ENCODE measurements at places on chromosomes 12 and 14.
A peak's percentile ranks its signal among the peaks of the same experiment; 100 is the strongest.

DNA sequence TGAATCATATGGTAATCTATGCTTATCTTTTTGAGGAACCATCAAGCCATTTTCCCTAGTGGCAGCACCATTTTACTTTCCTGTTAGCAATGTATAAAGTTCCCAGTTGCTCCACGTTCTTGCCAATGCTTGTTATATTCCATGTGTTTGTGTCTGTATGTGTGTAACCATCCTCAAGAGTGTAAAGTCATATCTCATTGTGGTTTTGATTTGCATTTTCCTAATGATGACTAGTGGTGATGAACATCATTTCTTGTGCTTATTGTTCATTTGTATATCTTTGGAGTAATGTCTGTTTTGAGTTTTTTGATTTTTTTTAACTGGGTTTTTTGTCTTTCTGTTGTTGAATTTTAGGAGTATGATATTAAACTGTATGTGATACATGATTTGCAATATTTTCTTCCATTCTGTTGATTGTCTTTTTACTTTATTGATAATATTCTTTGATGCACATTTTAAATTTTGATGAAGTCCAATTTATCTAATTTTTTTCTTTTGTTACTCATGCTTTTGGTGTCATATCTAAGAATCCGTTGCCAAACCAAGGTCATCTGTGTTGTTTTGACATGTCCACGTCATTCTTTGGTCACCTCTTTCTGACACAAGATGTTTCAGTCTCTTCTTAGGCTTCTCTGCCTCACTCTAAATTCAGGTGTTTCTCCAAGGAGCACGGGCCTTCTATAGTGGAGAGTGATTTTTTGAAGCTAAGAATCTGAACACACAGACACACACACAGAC, 36.1 kb downstream of the PPHLN1 start:
- peaks cover 3% of the 10 kb centered on the region for H3K4me1 ChIP-seq
- no peaks in the 10 kb centered on the region for H3K36me3 ChIP-seq
- H3K27ac ChIP-seq, result no peak overlapping the region
- H3K27me3 ChIP-seq, result no peaks in the 10 kb centered on the region
- H3K4me3 ChIP-seq, result no peak overlapping the region
- no peak for DNase-seq

DNA sequence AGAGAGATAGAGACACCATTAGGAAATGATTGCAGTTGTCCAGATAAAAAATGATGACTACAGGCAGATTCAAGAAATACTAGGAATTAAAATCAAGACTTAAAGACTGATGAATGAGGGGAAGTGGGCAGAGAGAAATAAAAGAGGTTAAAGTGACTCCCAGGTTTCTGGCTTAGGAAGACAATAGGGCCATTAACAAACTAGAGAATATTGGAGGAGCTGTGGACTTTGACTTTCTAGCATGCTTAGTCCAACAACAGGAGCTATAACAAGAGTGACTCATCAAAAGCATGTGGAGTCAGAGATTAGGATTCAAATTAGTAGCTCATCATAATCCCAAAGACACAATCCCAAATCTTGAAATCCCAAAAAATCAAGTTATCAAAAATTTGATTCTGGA, 101.5 kb downstream of the BMP4 start:
- H3K36me3 ChIP-seq, result no peaks in the 10 kb centered on the region
- no peak overlapping the region for H3K27ac ChIP-seq
- H3K4me1 ChIP-seq, result no peaks in the 10 kb centered on the region
- no peak for DNase-seq
- H3K27me3 ChIP-seq, result peaks cover 22% of the 10 kb centered on the region

DNA sequence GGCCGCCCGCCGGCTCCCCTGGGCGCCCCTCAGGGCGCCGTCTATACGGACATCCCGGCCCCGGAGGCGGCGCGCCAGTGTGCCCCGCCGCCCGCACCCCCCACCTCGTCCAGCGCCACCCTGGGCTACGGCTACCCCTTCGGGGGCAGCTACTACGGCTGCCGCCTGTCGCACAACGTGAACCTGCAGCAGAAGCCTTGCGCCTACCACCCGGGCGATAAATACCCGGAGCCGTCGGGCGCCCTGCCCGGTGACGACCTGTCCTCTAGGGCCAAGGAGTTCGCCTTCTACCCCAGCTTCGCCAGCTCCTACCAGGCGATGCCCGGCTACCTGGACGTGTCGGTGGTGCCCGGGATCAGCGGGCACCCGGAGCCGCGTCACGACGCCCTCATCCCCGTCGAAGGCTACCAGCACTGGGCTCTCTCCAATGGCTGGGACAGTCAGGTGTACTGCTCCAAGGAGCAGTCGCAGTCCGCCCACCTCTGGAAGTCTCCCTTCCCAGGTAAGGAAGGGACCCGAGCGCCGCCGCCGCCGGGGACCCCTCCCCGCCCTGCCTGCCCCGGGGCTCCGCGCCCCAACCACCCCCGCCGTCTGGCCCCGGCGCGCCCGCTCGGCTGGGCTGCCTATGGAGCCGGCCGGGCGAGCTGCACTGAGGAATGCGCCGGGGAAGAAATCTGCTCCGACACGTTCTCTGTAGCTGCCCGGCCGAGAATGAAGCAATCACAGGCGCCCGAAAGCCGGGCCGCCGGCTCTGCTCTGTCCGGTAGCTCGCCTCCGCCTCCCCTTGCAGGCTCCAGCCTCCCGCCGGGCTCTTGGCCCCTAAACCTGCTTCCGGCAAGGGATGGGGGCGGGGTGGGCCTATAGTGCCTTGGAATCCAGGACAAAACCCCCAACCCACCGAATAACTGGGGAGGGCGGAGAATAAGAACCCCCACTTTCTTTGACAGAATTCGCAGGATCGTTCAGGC, 794 bp downstream of the HOXC13 start:
- peaks cover 13% of the 10 kb centered on the region for H3K4me1 ChIP-seq
- no peaks in the 10 kb centered on the region for H3K27me3 ChIP-seq
- H3K4me3 ChIP-seq, result peak overlapping the region; percentile 79

DNA sequence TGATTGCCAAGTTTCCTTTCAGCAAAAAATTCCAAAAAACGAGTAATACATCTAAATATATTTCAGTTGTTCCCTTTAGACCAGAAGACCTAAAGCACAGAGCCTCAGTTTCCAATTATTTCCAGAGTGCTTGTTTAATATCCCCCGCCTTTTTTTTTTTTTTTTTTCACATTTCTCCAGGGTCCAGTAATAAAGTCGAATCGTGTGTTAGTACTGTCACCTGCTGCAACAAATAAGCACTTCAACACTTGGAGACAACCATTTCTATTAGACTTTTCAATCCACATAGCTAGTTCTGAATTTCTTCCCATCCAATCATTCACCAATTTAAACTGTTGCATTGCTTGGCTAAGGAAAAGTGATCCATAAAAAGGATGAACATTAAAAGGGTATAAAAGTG, 13.6 kb downstream of the PDE6H start:
- no peak for DNase-seq
- H3K27me3 ChIP-seq, result no peaks in the 10 kb centered on the region
- no peak overlapping the region for H3K4me3 ChIP-seq
- no peaks in the 10 kb centered on the region for H3K36me3 ChIP-seq
- no peaks in the 10 kb centered on the region for H3K4me1 ChIP-seq

DNA sequence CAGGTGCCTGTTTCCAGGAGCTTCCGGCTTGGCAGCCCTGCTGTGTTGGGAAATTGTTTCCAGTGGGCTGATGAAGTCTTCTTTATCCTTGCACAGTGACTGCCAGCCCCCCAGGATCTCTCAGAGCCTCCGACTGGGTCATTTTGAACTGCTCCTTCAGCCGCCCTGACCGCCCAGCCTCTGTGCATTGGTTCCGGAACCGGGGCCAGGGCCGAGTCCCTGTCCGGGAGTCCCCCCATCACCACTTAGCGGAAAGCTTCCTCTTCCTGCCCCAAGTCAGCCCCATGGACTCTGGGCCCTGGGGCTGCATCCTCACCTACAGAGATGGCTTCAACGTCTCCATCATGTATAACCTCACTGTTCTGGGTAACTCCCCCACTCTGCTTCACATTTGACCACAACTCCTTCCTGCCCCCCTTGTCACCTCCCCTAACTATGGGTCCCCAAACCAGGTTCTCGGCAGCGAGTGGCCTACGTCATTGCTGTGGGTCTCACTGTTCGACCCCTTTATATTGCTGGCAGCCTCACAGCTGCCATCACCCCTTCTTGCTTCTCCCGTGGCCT, 2.3 kb downstream of the LAG3 start:
- H3K4me1 ChIP-seq, result peaks cover 9% of the 10 kb centered on the region
- no peak for DNase-seq
- H3K27me3 ChIP-seq, result no peaks in the 10 kb centered on the region
- H3K27ac ChIP-seq, result peak overlapping the region; percentile 16
- H3K4me3 ChIP-seq, result no peak overlapping the region
- H3K36me3 ChIP-seq, result peaks cover 46% of the 10 kb centered on the region

DNA sequence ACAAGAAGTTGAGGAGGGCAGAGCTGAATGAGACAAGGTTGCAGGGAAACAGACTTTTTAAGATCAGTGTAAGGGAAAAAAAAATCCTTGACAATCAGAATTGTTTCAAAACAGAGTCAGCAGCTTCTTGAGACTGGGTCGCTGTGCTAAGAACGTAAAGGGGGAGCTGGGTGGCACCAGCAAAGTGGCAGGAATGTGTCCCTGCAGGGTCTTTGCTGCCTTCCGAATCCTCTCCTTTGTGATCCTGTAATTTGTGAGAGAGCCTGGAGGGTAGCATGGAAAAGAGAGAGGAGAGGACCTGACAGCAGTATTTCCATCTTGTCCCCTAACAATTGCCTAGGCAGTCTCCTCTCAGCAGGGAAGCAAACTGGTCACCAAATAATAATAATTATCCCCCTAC, 472.8 kb downstream of the RGS6 start:
- no peak overlapping the region for H3K4me3 ChIP-seq
- H3K36me3 ChIP-seq, result no peaks in the 10 kb centered on the region
- no peak overlapping the region for H3K27ac ChIP-seq
- no peaks in the 10 kb centered on the region for H3K27me3 ChIP-seq
- no peaks in the 10 kb centered on the region for H3K4me1 ChIP-seq
